ENCODE measurements at places on chromosomes 12 and 14. TPM values are rescaled to one million over a fixed set of nuclear protein-coding genes. Genes with fewer than 3 reads are reported as not detected.

ETNK1 gene
- total RNA-seq, result 26.4 TPM

TMEM63C gene
- total RNA-seq, result 0.58 TPM

PITPNM2 gene
- total RNA-seq, result 38.3 TPM

GTF2A1 gene
- total RNA-seq, result 12.8 TPM

RNASE1 gene
- not detected for total RNA-seq

SOAT2 gene
- total RNA-seq, result 0.49 TPM

IL31 gene
- total RNA-seq, result not detected

POTEM gene
- total RNA-seq, result not detected

TBX5 gene
- not detected for total RNA-seq

TRHDE gene
- not detected for total RNA-seq

EPYC gene
- not detected for total RNA-seq

PTGES3 gene
- total RNA-seq, result 154 TPM

BIN2 gene
- 127 TPM for total RNA-seq

MIP gene
- total RNA-seq, result not detected

CD69 gene
- 659 TPM for total RNA-seq

PIWIL1 gene
- total RNA-seq, result not detected

ABCD2 gene
- total RNA-seq, result 1.6 TPM

KRT83 gene
- not detected for total RNA-seq

ADGRD1 gene
- not detected for total RNA-seq

ANKS1B gene
- 0.16 TPM for total RNA-seq

PLCZ1 gene
- not detected for total RNA-seq

DTX1 gene
- 14.2 TPM for total RNA-seq

COX14 gene
- 51.1 TPM for total RNA-seq

DBX2 gene
- not detected for total RNA-seq

TAS2R46 gene
- 1.5 TPM for total RNA-seq

ARHGEF25 gene
- 0.25 TPM for total RNA-seq

SLC24A4 gene
- total RNA-seq, result 0.11 TPM

OR6C2 gene
- total RNA-seq, result not detected

MDGA2 gene
- total RNA-seq, result not detected

C12orf60 gene
- 0.22 TPM for total RNA-seq

ANKRD13A gene
- 51.6 TPM for total RNA-seq

Data from CD4-positive, alpha-beta T cell (primary cell).